ENCODE measurements at places on chromosomes 6 and 20.
A peak's percentile ranks its signal among the peaks of the same experiment; 100 is the strongest.

DNA sequence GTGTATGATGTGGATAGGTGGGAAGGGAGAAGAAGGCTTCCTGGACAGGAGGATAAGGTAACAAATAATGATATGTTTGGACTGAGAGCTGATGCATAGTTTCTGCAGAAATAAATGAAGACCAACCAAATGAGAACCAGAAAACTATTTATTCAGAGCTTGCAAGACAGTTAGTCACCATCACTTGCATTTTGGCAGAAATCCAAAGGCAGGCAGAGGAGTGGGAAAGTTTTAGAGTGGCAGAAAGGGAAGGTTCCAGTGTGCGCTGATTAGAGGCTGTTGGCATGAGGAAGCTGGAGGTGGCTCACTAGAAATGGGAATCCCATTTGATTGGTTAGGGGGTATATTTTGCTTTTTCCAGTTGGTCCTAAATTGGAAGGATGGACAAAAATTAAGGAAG lies 13.0 kb upstream of the F13A1 start:
- DNase-seq = peak; percentile 79

- no peak for DNase-seq
Measured at GRCh38 chr20:17660667-17661066, 21.4 kb downstream of the RRBP1 start.

DNA sequence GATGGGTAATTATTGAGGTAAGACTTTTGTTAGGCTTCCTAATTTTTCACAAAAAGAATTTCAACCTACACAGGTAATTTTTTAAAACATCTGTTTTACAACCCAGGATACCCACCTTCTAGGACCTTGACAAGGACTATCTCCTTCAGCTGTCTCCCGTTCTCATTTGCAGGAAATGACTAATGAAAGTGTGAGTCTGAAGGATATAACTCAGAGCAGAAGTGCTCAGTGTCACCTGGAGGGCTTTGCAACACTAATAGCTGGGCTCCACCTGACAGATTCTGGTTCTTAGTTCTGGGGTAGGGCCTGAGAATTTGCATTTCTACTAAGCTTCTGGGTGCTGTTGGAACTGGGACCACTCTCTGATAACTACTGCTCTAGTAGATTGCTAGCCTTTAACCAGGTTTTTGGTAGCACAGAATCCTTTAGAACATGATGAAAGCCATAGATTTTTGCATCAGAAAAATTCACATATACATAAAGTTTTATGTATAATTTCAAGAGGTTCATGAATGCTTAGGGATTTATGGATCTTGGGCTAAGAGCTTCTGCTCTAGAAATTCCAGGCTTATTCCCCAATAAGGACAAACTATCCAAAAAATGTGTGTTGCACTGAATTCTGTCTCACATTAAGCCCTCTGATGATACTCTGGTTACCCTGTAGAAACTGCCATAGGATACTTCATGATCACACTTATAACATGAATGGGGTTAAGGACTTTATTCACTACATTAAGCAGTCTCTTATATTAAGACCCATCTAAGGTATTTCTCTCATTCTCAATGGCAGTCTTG lies 30.3 kb downstream of the AK9 start:
- DNase-seq = no peak

DNA sequence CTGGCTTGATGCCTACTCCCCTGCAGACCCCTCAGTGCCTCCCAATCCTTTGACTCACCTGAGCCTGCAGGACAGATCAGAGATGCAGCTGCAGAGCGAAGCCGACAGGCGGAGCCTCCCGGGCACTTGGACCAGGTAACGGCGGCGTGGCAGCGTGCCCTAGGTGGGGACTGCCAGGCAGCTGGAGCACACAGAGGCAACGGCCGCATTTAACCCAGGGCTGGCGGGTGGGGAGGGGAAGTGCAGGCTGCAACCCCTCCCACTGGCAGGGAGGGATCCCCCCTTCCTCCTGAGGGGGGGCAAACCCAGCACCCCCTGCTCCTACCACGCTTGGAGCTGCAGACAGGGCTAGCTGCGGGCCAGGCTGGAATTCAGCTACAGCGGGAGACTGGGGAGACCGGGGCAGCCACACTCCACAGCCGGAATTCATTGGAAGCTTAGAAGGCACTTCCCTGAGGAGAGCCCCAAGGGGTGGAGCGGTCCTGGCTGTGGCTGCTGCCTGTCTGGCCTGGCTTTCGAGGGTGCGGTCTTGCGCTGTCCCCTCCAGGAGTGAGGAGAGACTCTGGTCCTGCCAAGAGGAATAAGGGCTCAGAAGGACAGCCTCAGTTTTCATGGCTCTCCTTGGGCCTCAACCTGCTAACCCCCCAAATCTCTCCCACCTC lies at the start of gene MATN4:
Gene MATN4 (minus strand): TSS at position 183 of the 662 bp plus-strand sequence. CDS start 2,717 bp downstream, outside the sequence.
- DNase-seq = no peak

DNA sequence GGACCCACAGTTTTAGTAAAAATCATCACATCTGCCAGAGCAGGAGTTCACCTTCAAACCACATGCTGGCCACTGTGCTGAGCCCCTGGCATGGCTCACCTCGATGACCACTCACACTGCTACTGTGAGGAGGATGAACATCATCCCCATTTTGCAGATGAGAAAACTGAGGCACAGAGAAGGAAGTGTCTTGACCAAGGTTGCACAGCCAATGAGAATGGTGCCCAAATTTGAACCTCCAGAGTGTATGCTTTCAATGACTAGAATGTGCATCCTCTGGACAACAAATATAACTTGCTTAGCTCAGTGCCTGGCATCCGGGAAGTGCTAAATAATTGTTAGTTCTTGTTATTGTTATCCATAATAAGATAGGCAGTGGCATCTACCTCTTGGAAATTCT lies 37.2 kb upstream of the FAM83D start:
- DNase-seq = no peak

GRCh38 chr6:123604067-123604466 lies 32.7 kb downstream of the TRDN start:
- peak; percentile 3 for DNase-seq

GRCh38 chr20:4008877-4009276 lies 6.5 kb downstream of the RNF24 start:
- no peak for DNase-seq

DNA sequence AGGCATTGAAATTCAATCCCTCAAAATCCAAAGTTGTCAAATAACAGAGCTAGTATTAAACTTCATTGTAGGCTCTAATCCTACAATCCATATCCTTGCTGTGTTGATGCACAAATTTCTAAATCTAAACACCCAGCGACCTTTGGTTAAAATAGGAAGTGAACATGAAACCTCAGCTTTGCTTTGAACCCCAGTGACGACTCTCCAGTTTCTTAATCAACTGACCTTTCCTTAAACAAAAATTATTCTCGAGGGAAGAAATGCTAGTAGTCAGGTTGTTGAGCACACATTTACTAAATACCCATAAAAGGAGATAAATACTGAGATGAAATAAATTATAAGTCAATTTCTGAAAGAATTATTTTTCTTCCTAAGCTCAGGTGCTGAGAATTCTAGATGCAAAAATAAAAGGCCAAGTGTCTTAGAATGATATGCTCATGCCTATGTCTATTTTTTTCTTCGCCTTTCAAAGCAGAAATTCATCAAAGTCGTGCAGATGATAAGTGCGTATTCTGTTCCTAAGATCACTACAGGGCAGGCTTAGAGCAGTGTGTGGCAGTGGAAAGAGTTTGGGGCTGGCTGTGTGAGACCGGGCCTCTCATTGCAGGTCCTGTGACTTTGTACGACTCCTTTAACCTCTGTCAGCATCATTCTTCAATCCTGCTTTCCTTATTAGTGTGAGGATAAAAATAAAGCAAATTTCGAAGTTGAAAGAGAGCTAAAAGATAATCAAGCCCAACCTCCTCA lies 208.7 kb downstream of the PRL start:
- no peak for DNase-seq

DNA sequence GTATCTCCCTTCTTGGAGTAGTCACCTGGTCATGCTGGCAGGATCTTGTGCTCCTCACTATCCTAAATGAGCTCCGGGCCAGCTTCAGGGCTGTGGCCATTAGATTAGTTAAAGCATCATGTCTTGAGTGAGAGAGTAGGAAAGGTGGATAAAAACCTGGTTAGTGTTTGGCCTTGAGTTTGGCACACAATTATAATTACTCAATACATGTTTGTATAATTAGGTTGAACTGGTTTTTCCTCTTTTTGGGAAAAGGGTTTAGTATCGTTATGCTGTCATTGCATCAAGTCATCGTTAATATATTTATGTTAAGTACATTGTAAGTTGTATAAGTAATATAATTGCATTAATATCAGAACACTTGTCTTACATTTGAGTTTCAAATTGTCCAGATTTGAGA lies 126.3 kb downstream of the CDKAL1 start:
- no peak for DNase-seq

- peak; percentile 47 for DNase-seq
Measured at GRCh38 chr20:56957737-56958553, 308.5 kb downstream of the BMP7 start.

GRCh38 chr6:170293341-170294231 lies 2.7 kb upstream of the DLL1 start:
- no peak for DNase-seq

DNA sequence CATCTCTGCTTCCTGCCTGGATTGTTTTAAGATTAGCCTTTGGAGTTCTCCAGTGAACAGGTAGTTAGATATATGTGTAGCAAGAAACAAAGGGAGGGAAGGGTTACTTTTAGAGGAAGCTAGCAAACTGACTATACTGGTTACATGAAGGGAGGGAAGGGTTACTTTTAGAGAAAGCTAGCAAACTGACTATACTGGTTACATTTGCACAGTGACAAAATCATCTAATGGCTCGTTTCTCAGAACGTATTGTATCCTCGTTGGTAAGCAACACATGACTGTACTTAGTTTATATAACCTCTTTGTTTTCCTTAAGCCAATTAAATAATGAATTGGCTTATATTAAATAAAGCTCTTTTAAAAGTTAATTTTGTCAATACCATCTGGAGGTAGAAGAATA lies 540.9 kb downstream of the EPM2A start:
- no peak for DNase-seq

GRCh38 chr6:3531481-3531880 lies 74.6 kb upstream of the SLC22A23 start:
- DNase-seq = no peak

DNA sequence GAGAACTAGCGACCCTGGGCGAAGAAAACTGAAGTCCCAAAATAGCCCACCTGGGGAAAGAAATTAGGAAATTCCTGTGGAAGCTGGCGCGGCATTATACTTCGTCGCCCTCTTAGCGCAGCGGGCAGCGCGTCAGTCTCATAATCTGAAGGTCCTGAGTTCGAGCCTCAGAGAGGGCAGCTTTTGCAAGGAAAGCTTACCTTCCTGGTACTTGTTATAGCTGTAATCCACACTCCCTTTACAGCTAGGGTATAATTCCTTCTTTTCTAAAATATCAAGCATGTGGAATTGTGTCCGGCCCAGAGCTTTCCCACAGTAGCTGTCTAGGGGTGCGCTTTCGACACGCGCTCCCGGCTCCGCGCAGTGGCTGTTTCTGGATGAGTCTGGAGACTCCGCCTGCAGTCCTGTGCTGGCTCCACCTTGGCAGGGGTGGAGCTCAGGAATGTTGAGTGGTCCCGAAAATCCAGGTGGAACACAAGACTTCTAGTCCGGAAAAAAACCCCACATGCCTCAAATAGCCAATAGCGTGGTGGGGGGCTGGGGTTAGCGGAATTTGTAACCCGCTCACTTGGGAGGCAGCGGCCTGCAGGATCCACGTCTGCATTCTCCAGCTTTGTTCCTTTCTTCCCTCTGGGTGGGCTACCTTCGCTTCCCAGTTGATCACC lies 83.7 kb upstream of the ZNF322 start:
- DNase-seq = peak; percentile 61

DNA sequence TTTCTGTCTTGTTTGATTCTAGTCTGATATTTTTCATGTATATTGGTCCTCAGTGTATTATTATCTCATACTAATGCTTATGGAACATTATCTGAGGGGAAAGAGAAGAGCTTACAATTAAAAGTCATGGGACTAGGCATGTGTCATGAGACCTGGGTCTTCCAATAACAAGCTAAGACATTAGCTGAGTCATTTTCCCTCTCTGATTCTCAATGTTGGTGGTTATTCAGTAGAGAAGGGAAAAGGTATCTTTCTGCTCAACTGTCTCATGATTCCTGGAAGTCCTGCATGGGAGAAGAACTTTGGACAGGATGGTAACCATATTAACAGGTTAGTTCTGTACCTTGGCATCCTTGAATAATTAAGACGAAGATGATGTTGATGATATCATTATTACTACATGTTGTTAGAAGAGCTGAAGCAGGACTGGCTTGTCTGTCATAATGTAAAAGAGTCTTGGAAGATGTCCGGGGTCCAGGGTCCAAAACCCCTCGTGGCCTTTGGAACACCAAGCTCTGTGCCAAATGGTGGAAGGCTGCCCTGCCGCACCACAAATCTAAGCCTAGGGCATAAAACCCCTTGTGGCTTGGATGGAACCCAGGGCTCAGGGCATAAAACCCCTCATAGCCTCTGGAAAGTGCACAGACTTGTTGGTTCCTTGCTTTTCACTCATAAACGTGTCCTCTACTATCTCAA lies 19.1 kb downstream of the TRIM38 start:
- no peak for DNase-seq

Measured in astrocyte of the hippocampus (primary cell).